Activated naive CD8-positive, alpha-beta T cell treated with anti-CD3 and anti-CD28 coated beads, Interleukin-2, amount 10 ng/mL, durations not matched to agents 7 days and 5 days (primary cell): ENCODE measurements at places on chromosomes 7 and 10. TPM values are rescaled to one million over a fixed set of nuclear protein-coding genes. Genes with fewer than 3 reads are reported as not detected.

- H3K4me3 ChIP-seq = no peak overlapping the region
- no peak for DNase-seq
- peaks cover 6% of the 10 kb centered on the region for H3K4me1 ChIP-seq
- peaks cover 37% of the 10 kb centered on the region for H3K36me3 ChIP-seq
- no peaks in the 10 kb centered on the region for H3K27me3 ChIP-seq
- no peak overlapping the region for H3K27ac ChIP-seq
Observed at GRCh38 chr7:66143876-66144332, 29.3 kb downstream of the CRCP start.

Gene VSTM4
- total RNA-seq = not detected

DNA sequence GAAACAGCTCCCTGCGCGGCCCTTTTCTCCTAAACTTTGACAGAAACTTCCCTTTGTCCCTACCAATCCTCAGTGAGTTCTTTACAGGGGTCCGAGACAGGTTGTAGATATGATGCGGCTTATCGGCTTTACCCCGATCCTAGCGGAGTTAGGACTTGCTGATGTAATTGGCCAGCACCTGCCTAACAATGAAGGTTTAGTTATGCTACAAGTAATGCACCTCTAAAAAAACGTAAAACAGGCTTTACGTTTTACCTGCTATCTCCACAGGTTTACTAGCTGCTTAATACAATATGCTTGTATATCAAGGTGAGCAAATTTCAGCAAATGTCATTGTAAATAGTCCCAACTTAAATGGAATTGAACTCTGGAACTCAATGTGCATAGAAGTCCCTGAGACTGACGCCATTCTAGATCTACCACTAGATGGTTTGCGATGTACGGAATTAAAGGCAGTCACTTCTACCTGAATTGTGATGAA, 697 bp upstream of the SNX13 start:
- peaks cover 3% of the 10 kb centered on the region for H3K27me3 ChIP-seq
- no peak for DNase-seq
- peak overlapping the region; percentile 92 for H3K27ac ChIP-seq
- peaks cover 39% of the 10 kb centered on the region for H3K4me1 ChIP-seq

DNA sequence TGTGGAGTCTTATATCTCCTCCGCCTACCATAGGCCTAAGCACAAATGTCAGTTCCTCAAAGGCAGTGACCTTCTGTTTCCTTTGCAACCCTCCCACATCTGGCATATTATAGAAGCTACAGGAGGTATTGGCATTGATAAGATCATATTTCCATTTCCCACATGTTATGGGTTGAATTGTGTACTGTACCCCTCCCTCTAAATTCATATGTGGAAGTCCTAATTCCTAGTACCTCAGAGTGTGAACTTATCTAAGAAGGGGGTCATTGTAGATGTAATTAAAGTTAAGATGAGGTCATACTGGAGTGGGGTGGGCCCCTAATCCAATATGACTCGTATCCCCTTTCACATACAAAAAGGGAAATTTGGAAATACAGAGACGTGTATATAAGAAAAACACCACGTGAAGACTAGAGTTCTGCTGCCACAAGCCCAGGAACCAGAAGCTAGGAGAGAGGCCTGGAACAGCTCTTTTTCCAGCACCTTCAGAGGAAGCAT, 6.1 kb upstream of the LAMB4 start:
- H3K4me1 ChIP-seq = peaks cover 30% of the 10 kb centered on the region
- H3K36me3 ChIP-seq = peaks cover 15% of the 10 kb centered on the region
- no peaks in the 10 kb centered on the region for H3K27me3 ChIP-seq
- H3K27ac ChIP-seq = peak overlapping the region; percentile 95

Gene HIPK2
- 18.4 TPM for total RNA-seq

GRCh38 chr7:155222061-155222460, 75.6 kb upstream of the INSIG1 start:
- no peak for DNase-seq
- H3K4me3 ChIP-seq = no peak overlapping the region
- peaks cover 3% of the 10 kb centered on the region for H3K27me3 ChIP-seq
- peaks cover 5% of the 10 kb centered on the region for H3K4me1 ChIP-seq
- no peak overlapping the region for H3K27ac ChIP-seq

Gene PNLIPRP1
- total RNA-seq = not detected

GRCh38 chr10:88038268-88038667, 174.8 kb downstream of the PTEN start:
- no peaks in the 10 kb centered on the region for H3K27me3 ChIP-seq
- DNase-seq = no peak
- no peak overlapping the region for H3K27ac ChIP-seq
- H3K4me3 ChIP-seq = no peak overlapping the region
- H3K36me3 ChIP-seq = peaks cover 2% of the 10 kb centered on the region
